ELF-1 (cell line): ENCODE measurements at places on chromosomes 3 and 15.

- DNase-seq, result no peak
Measured at GRCh38 chr15:25886498-25887140, 23.5 kb upstream of the ATP10A start.

GRCh38 chr3:101248736-101249135, 71.6 kb downstream of the IMPG2 start:
- no peak for DNase-seq

GRCh38 chr15:66940368-66940767, 125.0 kb upstream of the SMAD3 start:
- DNase-seq, result no peak

GRCh38 chr3:71318458-71318827, 265.1 kb downstream of the FOXP1 start:
- no peak for DNase-seq

- DNase-seq, result no peak
Measured at GRCh38 chr3:62523672-62524071, 150.3 kb upstream of the FEZF2 start.

GRCh38 chr3:7638103-7638502, 777.2 kb downstream of the GRM7 start:
- DNase-seq, result no peak

DNA sequence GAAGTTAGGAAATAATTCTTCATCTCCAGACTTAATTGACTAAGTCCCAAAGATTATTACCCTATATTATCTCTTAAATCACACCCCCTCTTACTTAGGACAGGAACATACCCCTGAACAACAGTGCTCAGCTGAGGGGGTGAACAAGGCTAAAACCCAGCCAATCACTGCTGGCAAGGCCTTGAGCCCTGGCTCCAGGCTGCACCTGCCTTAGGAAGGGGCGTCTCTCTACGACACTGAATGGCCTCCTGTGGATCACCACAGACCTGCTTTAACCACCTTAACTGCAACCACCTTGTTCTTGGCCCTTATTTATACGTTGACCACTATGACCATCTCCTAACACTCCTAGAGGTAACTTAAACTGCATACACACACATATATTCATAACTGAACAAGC, 267.4 kb upstream of the THBS1 start:
- no peak for DNase-seq

DNA sequence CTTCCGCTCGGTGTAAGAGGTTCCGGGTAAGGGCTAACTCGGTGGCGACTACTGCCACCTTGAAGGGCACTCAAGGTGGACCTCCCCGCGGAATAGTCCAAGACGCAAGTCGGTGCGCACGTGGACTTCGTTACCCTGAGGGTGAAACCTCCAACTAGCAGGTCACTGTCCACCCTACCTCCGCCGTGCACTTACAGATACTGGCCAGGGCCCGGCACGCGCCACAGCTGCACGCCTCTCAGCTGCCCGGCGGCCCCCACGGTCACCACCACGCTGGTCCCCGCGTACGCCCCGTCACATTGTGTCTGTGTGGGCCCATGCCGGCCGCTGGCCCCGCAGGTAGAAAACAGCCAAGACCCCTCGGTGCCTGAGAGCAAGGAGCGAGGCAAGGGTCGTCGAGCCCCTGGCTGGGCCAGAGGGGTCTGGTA, 1.1 kb downstream of the LTK start:
- DNase-seq, result peak; percentile 17

- DNase-seq, result no peak
Measured at GRCh38 chr3:144968750-144969350, 997.2 kb downstream of the DIPK2A start.

DNA sequence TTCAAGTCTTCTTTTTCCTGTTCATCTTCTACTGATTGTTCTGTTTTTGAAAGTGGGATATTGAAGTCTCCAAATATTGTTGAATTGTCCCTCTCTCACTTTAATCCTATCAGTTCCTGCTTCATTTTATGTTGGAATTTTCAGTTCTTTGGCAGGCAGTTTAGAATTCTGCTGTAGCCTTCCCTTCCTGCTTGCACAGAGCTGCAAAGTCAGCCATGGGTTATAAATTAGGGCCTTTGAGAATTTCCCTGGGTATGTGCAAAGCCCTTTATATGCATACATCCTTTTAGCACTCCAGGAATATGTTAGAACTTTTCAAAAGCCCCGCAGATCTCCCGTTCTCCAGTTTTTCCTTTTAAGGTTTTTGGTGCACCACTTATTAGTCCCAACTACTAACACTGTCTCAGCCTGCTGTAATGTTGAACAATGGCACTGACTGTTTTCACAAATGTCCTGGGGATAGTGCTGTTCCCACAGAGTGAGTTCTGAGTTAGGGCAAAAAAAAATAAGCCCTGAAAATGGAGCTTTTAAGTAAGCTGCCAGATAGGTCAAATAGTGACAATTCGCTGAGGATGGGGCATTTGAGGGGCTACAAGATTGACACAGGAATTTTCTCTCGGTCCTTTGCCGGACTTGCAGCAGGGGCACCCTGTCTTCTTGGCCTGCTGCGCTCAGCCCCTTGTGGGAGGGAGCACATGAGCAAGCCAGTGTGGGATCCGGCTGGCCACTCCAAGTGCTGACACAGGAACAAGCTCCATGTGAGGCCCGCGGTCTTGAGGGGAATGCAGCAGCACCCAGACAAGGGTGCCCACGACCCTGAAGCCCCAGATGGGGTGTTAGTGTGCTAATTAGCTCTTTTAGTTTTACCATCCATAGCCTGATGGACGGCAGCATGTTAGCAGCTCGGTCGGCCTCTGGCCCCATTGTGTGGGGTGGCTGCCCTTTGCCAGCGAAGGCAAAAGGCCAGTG, 96.0 kb downstream of the VPS8 start:
- peak; percentile 61 for DNase-seq

DNA sequence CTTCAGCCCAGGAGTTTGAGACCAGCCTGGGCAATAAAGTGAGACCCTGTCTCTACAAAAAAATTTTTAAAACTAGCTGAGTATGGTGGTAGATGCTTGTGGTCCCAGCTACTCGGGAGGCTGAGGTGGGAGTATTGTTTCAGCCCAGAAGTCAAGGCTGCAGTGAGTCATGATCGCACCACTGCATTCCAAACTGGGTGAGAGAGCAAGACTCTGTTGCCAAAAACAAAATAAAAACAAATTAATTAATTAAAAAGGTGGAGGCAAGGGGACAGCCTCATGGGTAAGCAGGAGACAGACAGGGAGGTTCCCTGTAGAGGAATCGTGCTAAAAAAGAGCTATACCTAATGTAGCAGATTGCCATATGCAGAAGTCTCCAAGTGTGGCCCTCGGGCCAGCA, 12.6 kb downstream of the HAPLN3 start:
- DNase-seq, result no peak
